ENCODE measurements at places on chromosomes 3 and 15. TPM values are rescaled to one million over a fixed set of nuclear protein-coding genes. Genes with fewer than 3 reads are reported as not detected.

PTPRG gene
- 50.4 TPM for total RNA-seq

ITGA11 gene
- total RNA-seq, result 1.2 TPM

PLA2G4E gene
- total RNA-seq, result not detected

CKMT1A gene
- total RNA-seq, result not detected

A4GNT gene
- not detected for total RNA-seq

ZIC1 gene
- not detected for total RNA-seq

GADL1 gene
- not detected for total RNA-seq

TF gene
- total RNA-seq, result under 0.01 TPM

ACTC1 gene
- 1.3 TPM for total RNA-seq

STX19 gene
- 0.46 TPM for total RNA-seq

MRPL46 gene
- 19.5 TPM for total RNA-seq

- DNase-seq, result peak; percentile 38
These were observed 520 bp downstream of the ZNF654 start for GRCh38 chr3:88059380-88060170.

- DNase-seq, result no peak
These were observed 156.6 kb upstream of the NUDT16 start for GRCh38 chr3:131224886-131225550.

DNA sequence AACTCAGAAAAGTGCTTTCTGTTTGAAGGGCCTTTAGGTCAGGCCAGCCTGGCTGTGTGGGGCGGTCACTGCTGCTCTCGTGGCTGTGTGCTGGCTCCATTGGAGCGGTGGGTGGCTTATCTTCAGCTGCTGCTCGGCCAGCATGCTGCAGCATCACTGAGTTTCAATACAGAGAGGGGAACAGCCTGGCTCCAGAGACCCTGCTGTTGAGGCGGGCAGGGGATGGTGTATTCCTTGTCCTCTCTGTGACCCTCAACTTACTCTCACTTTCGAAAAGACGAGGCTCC lies 248.5 kb upstream of the ONECUT1 start:
- no peak for DNase-seq

- no peak for DNase-seq
These were observed 23.3 kb upstream of the NFKBIZ start for GRCh38 chr3:101825904-101826445.

DNA sequence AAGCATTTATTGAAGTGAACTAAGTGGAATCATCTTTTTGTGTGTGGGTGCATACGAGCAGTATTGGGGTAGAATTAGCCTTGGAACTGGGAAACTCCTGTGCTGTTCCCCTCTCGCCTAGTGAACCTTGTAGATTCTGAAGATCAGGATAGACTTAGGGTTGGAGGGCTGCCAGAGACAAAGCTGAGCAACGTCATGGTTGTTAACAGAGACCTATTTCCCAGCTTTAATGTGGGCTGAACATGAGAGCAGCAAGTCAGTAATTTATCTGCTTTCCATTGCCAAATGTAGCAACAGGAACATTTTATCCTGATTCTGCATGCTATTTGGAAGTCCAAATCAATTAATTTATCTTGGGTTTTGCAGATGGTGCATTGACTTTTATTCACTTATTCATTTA lies 246.6 kb downstream of the IL20RB start:
- DNase-seq, result no peak

DNA sequence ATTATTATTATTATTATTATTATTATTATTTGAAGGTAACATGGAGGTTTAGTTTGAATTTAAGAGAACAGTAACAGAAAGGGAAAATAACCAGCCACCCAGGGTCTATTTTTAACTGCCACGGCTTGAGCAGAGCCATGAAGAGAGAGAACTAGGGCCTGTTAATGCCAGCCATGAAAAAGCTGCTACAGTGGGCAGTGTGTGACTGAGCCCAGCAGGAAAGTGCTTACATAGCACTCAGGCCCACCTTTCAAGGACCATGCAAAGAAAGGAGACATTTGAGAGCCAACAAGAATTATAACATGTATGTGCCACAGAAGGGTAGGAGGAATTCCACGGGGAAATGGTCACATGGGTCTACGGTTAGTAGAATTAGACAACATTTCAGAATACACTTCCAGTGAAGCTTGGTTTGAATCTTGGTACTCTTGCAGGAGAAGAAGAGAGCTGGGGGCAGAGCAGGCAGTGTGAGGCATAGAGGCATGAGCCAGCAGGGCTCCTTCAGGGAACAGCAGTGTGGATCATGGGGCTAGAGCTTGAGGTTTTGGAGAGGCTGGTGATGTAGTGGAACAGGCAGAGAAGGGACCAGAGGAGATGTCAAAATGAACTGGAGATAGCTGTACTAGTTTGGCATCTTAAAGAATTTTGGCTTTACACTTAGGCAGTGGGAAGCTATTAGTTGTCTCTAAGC lies 140.7 kb downstream of the CMSS1 start:
- no peak for DNase-seq

- DNase-seq, result peak; percentile 64
These were observed 44.0 kb downstream of the EIF4E3 start for GRCh38 chr3:71681224-71681668.

GRCh38 chr3:11522953-11523571 lies 120.7 kb downstream of the VGLL4 start:
- DNase-seq, result no peak

- DNase-seq, result no peak
These were observed 172.6 kb upstream of the FAM3D start for GRCh38 chr3:58839187-58839586.

DNA sequence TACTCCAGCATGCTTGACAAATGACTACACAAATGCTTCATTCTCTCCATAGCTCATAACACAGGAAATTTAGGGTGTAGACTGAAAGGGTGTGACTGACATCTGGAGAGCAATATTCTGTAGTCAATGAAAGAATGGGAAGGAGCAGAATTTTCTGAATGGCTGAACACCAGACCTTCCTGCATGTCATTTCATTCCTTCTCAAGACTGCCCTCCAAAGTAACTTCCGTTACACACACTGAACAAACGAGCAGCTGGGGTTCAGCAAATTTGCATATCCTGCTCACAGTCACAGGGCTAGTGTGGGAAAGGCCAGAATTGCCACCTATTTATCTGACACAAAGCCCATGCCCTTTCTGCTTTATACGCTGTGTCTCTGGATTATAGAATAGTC lies 325.0 kb upstream of the CFAP20DC start:
- DNase-seq, result no peak

- DNase-seq, result peak; percentile 50
These were observed 141.1 kb downstream of the PGPEP1L start for GRCh38 chr15:98866511-98866910.

DNA sequence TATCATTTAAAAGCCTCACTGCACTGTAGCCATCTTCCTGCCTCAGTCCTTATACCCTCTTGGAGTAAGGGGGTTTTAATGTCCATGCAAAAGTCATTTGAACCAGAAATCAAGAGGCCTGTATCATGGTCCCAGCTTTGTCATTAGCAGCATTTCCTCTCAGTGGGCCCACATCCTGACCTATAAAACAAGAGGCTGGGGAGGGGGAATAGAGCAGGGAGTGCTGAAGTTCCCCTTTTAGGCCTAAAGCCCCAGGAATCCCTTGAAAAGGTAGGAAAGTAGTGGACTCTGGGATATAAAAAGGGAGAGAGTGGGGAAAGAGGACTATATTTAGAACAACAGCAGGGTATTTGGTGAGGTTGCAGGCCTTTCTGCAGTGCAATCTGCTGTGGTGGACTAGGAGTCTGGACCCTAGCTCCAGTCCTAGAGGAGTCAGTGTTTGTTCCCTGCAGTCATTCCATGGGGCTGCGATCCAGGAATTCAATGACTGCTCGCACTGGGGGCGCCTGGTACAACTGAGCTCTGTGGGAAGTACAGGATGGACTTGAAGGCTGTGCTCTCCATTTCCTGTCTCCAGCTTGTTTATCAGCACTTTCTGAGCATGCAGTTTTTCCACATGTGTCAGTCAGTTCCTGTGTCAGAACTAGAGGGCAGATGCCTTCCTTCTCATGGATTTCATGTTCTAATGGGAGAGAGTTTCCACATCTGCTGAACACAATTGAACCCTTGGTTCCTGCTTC lies 46.8 kb downstream of the PDHB start:
- no peak for DNase-seq

DNA sequence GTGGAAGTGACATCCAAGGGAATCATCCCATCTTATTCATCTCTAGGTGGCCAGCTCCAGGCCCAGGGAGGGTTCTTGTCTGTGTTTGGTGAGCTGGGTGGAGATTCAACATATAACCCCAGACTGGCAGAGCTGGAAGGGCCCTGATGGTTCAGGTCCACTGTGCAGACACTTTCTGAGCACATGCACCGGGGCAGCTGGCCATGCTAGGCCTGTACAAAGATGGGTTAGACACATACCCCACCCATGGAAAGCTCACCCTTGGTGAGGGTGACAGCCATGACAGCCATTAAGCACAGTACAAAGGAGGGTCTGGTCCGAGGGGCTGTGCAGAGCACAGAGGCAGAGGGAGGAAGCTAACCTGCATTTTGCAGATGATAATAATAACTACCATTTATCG lies 100.4 kb downstream of the CORO2B start:
- DNase-seq, result no peak

GRCh38 chr3:178707311-178708031 lies 171.2 kb downstream of the KCNMB2 start:
- DNase-seq, result no peak

- no peak for DNase-seq
These were observed 405.9 kb upstream of the LMCD1 start for GRCh38 chr3:8095724-8096123.

DNA sequence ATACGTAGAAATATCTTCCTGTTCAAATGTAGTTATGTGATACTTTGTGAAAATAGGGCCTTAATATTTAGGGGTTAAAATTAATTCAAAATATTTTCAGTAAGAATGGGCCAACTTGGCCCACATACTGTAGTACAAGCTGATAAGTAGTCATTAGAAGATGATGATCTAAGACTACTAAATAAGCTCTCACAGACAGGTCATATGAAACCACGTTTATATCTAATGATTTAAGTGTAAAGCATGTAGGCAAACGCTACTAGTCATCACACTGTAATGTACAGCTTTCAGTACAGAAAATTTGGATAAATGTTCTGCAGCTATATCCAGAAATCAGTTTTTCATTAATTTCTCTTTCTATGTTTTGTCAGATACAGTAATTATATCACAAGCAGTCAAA lies 228.6 kb downstream of the UBE2E2 start:
- DNase-seq, result no peak

DNA sequence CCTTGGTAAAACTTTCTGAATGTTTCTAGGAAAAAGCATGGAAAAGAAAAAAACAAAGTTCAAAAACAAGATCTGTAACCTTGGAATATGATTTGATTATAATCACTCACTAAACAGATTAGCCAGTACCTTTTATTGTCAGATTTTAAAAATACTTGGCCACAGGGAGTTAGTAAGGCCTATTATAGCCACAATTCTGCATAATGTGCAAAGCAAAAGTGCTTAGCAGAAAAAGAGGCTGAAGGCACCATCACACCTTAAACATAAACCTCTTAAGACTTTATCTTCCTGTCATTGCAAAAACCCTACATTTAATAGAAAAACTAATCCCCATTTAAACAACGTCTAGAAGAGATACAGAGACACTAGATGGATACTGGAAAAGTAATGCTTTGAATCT lies 41.8 kb downstream of the CHSY1 start:
- DNase-seq, result no peak

- peak; percentile 19 for DNase-seq
These were observed 25.4 kb upstream of the PIGZ start for GRCh38 chr3:196994056-196994455.

DNA sequence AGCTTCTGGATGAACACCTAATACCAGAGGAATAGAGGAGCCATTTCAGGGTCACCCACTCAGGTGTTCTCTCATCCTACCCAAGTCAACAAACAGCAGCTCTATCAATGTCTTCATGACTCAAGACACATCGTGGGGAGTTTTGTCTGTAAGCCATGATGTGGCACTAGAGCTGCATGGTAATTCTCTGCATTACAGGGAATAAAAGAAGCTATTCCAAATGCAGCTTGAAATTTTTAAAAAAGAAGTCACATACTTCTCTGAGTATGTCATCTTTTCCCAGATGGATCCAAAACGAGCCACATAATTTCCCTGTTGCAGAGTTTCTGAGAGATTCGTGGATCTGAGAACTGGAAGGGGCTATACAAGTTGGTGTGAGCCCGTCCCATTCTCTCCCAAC lies 6.1 kb upstream of the THSD4 start:
- no peak for DNase-seq

DNA sequence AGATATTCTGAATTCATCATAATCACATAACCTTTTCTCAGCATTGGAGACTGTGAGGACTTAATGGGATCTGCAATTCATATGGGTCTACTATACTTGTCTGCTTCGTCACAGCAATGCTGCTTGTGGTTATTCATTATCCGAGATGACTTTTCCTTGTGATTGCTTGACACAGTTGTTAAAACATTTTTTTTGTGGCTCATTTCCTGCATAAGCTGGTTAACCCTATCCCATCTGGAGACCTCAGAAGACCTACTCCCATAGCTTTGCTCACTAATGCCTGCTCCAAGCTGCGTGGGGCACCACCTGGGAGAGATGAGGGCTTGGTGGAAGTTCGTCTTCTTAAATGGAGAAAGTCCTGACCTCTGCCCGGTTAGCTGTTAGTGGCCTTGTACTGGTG lies 360.8 kb downstream of the CHST2 start:
- DNase-seq, result no peak

DNA sequence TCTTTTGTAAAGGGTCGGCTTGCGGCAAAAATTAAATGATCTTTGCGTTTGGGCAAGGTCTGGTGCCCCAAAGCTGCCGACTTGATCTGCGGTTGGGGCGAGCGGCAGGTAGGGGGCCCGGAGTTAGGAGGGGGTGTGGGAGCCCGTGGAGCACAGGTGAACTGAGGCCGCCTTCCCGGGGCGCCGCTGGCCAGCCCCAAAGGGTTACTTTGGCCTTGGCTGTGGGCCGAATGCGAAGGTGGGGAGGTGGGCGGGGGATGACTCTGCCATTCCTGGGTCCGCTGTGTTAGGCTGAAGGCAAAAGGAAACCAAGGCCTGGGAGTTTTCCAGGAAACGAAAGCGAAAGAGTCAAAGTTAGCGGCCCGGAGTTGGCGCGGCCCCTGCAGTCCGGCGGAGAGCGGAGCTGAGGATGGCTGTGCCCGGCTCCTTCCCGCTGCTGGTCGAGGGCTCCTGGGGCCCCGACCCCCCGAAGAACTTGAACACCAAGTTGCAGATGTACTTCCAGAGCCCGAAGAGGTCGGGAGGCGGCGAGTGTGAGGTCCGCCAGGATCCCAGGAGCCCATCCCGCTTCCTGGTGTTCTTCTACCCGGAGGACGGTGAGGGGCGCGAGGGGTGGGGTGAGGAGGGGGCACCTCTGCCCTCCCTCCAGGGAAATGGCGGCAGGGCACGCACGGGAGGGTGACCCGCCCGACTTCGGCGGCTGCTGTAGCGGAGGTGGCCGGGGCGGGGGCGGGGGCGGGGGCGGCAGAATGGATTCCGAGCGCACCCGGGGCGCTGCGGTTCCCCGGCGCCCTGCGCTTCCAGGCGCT lies at the start of gene PARP14:
Gene PARP14 (plus strand): TSS at position 365 of the 809 bp plus-strand sequence. CDS start 45 bp downstream, at position 410.
- peak; percentile 83 for DNase-seq

GRCh38 chr3:141410408-141410807 lies 42.1 kb downstream of the ZBTB38 start:
- DNase-seq, result no peak

DNA sequence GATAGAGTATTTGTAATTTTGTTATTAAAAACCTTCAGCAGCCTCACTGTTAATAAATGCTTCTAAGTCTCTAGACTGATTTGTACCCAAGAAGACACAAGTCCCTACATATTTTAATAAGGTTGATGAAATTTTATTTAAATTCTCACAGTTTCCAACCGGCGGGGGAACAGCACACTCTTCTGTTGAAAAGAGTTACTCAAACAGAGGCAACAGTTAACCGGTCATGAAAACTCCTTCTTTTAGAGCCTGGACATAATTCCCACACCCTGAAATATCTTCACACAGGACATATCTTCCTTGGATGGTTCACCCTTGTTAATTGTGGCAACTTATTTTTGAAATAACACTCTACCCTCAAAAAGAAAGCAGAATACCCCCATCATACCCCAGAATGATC lies 278.8 kb downstream of the FOXP1 start:
- peak; percentile 32 for DNase-seq

All from ovary (tissue), 10 donors.